Lung (tissue), 17 donors: ENCODE measurements at places on chromosomes 16 and 17. TPM values are rescaled to one million over a fixed set of nuclear protein-coding genes. Genes with fewer than 3 reads are reported as not detected.
A peak's percentile ranks its signal among the peaks of the same experiment; 100 is the strongest.

DNA sequence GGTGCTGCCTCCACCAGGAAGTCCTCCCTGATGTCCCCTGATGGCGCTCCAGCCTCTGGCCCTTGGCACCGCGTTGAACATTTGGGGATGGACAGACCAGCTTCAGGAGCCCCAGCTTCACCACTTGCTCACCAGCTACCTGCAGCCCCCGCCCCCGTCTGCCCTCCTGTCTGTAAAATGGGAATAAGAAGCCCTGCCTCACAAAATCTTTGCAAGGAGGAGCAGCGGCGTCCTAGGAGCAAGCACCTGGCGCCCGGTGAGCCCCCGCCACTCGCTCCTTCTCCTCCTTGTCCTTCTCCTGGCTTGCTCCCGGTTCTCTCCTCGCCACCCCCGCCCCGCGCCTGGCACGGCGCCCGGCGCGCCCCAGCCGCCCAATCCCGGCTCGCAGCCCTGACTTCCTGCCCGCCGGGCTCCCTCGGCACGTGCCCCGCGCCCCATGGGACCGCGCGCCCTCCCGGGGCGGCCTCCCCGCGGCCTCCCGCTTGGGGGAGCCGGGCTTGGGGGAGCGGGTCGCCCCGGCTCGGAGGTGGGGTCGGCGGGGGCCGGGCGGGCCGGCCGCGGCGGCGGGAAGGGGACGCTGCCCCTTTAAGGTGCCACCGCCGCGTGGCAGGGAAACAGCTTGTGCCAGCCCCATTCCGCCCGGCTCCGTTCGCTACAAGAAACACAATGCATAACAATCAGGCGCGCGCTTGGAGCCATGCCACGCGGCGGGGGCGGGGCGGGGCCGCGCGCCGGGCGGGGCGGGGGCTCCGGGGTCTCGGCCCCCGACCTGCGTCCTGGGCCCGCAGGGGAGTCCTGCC lies 9.1 kb upstream of the PPP1R1B start:
- peak overlapping the region; percentile 22 for H3K4me3 ChIP-seq
- peak; percentile 79 for DNase-seq
- H3K36me3 ChIP-seq, result no peaks in the 10 kb centered on the region
- no peak overlapping the region for H3K27ac ChIP-seq

GRCh38 chr16:31213877-31214707 lies at the start of gene TRIM72:
Gene TRIM72, plus strand, starts transcription at chr16:31214119. Its CDS starts 620 bp downstream, at chr16:31214739.
- H3K27me3 ChIP-seq, result peaks cover 62% of the 10 kb centered on the region
- no peak within 1 kb of the TSS for H3K27ac ChIP-seq
- H3K36me3 ChIP-seq, result no peaks in the 10 kb centered on the region
- no peak within 1 kb of the TSS for H3K4me3 ChIP-seq

DNA sequence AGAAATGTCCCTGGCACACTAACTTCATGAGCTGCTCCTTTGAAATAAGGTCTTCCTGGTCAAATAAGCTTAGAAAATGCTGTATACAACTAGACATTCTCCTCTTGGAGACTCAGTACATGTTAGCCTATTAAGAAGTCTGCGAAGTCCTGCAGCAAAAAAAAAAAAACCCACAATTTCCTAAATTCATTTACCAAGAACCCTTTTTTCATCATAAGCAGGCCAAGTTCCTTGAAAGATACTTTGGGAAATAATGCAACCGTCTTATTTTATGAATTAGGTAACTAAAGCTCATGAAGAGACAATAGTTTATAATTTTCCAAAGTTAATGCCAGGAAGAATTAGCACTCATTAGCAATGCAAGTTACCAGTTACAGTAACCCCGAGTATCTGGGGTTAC lies 49.0 kb upstream of the HAS3 start:
- H3K4me3 ChIP-seq, result no peak overlapping the region
- H3K27me3 ChIP-seq, result no peaks in the 10 kb centered on the region
- no peak for DNase-seq
- no peaks in the 10 kb centered on the region for H3K36me3 ChIP-seq

GRCh38 chr17:3639981-3640596 lies 3.5 kb downstream of the CTNS start:
- H3K4me3 ChIP-seq, result no peak overlapping the region
- peaks cover 9% of the 10 kb centered on the region for H3K4me1 ChIP-seq
- peaks cover 15% of the 10 kb centered on the region for H3K36me3 ChIP-seq
- no peaks in the 10 kb centered on the region for H3K27me3 ChIP-seq
- H3K27ac ChIP-seq, result no peak overlapping the region
- DNase-seq, result no peak

DNA sequence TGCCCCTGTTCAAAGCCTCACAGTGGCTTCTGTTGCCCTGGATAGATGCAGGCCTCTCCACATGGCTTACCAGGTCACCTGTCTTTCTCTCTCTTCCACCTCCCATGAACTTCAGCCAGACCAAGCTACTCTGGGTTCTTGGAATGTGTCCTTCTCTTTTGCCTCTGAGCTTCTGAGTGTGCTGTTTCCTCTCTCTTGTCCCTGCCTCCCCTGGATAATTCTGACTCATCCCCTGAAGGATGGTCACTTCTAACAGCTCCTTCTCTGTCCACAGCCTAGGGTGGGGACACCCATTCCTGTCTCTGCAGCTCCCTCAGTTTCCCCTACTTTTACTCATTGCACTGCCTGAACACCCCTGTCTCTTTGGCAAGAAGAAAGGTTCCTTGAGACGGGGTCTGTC lies 2.9 kb downstream of the GUCY2D start:
- H3K4me1 ChIP-seq, result peaks cover 4% of the 10 kb centered on the region
- no peaks in the 10 kb centered on the region for H3K36me3 ChIP-seq
- DNase-seq, result no peak

- no peaks in the 10 kb centered on the region for H3K36me3 ChIP-seq
- no peak for DNase-seq
- H3K27me3 ChIP-seq, result no peaks in the 10 kb centered on the region
- no peak overlapping the region for H3K27ac ChIP-seq
Measured at GRCh38 chr17:57335195-57335792, 79.0 kb downstream of the MSI2 start.

- no peaks in the 10 kb centered on the region for H3K4me1 ChIP-seq
- H3K4me3 ChIP-seq, result no peak overlapping the region
- DNase-seq, result no peak
- peaks cover 4% of the 10 kb centered on the region for H3K36me3 ChIP-seq
- no peak overlapping the region for H3K27ac ChIP-seq
Measured at GRCh38 chr16:89805136-89805905, 11.1 kb downstream of the FANCA start.

- H3K27ac ChIP-seq, result no peak overlapping the region
- H3K4me1 ChIP-seq, result peaks cover 23% of the 10 kb centered on the region
- H3K4me3 ChIP-seq, result no peak overlapping the region
- peak; percentile 29 for DNase-seq
- no peaks in the 10 kb centered on the region for H3K36me3 ChIP-seq
Measured at GRCh38 chr16:84302111-84302954, 7.7 kb downstream of the WFDC1 start.

GRCh38 chr17:75828741-75829140 lies 15.5 kb downstream of the UNC13D start:
- no peak for DNase-seq
- H3K4me1 ChIP-seq, result peaks cover 13% of the 10 kb centered on the region
- H3K27ac ChIP-seq, result no peak overlapping the region
- H3K27me3 ChIP-seq, result no peaks in the 10 kb centered on the region

GRCh38 chr17:82204831-82205719 lies 7.6 kb downstream of the CCDC57 start:
- no peaks in the 10 kb centered on the region for H3K27me3 ChIP-seq
- peaks cover 9% of the 10 kb centered on the region for H3K36me3 ChIP-seq
- H3K27ac ChIP-seq, result no peak overlapping the region

DNA sequence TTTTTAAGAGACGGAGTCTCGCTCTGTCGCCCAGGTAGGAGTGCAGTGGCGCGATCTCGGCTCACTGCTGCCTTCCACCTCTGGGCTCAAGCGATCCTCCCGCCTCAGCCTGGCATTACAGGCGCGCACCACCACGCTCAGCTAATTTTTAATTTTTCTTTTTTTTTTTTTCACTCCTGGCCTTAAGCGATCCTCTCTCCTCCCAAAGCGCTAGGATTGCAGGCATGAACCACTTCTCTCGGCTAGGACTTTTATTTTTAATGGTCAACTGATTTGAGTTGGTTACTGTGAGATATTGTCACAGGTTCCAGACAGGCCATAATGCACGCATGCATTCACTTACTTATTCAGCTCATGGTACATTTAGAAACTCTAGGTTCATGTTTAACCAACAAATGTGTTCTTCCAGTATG lies 888 bp downstream of the PIGW start:
- H3K4me1 ChIP-seq, result peaks cover 3% of the 10 kb centered on the region
- no peaks in the 10 kb centered on the region for H3K27me3 ChIP-seq

GRCh38 chr16:71781741-71782140 lies 26.9 kb downstream of the AP1G1 start:
- peak; percentile 41 for DNase-seq
- H3K4me1 ChIP-seq, result peaks cover 3% of the 10 kb centered on the region
- no peaks in the 10 kb centered on the region for H3K27me3 ChIP-seq
- H3K27ac ChIP-seq, result no peak overlapping the region

DNA sequence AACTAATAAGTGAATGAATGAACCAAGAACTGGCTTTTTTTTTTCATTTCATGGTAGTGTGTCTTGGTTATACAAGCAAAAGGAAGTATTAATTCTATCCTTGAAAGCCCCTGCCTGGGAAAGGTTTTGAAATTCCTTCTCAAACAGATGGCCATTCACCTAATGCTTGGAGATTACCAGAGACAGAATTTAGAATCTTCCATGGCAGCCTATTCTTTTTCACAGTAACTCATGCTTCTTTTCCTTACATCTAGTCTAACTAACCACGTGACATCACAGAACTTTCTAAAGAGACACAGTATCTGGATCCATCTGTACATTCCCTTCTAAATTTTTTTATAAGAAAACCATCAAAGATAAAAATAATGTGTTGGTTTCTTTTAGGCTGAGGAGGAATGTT lies 151.6 kb downstream of the FTO start:
- H3K27ac ChIP-seq, result no peak overlapping the region
- H3K4me3 ChIP-seq, result no peak overlapping the region
- H3K4me1 ChIP-seq, result no peaks in the 10 kb centered on the region
- H3K27me3 ChIP-seq, result no peaks in the 10 kb centered on the region

The HBA1 gene
- 273 TPM for polyA plus RNA-seq

The NACA2 gene
- not detected for polyA plus RNA-seq

The ZKSCAN2 gene
- polyA plus RNA-seq, result 1.1 TPM

The ACOX1 gene
- polyA plus RNA-seq, result 22.4 TPM

The ERN1 gene
- 14.8 TPM for polyA plus RNA-seq

The IL17C gene
- 0.14 TPM for polyA plus RNA-seq

The SBK1 gene
- 0.90 TPM for polyA plus RNA-seq

The C17orf100 gene
- polyA plus RNA-seq, result 3.6 TPM
